ENCODE measurements at places on chromosomes 16 and 17.

- DNase-seq, result peak; percentile 78
These were observed at the start of gene HID1 for GRCh38 chr17:74972107-74972972. HID1 (minus strand) TSS chr17:74972759; CDS start chr17:74972656, 103 bp downstream.

GRCh38 chr16:73499276-73499675 lies 451.3 kb upstream of the ZFHX3 start:
- no peak for DNase-seq

GRCh38 chr16:74141015-74141414 lies 155.6 kb upstream of the PSMD7 start:
- DNase-seq, result no peak

DNA sequence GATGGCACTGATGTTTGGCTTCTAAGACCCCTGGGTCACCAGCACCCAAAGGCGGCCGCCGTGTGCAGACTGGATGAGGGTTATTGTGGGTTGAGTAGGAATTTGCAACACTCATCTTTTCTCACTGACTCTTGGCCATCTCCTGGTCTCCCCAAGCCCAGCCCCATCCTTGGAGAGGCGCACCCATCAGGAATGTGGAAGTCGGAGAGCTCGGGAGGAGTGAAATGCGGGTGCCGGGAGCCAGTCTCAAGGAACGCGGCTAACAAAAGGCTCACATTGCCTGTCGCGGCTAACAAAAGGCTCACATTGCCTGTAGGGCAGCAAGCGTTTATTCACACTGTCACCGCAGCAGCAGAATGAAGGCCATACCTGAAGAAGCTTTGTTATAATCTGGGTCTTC lies 248.6 kb downstream of the FOXL1 start:
- no peak for DNase-seq

GRCh38 chr17:74892974-74893911 lies at the start of gene FADS6:
FADS6 (minus strand) TSS chr17:74893633; CDS start chr17:74893595, 38 bp downstream.
- no peak for DNase-seq

DNA sequence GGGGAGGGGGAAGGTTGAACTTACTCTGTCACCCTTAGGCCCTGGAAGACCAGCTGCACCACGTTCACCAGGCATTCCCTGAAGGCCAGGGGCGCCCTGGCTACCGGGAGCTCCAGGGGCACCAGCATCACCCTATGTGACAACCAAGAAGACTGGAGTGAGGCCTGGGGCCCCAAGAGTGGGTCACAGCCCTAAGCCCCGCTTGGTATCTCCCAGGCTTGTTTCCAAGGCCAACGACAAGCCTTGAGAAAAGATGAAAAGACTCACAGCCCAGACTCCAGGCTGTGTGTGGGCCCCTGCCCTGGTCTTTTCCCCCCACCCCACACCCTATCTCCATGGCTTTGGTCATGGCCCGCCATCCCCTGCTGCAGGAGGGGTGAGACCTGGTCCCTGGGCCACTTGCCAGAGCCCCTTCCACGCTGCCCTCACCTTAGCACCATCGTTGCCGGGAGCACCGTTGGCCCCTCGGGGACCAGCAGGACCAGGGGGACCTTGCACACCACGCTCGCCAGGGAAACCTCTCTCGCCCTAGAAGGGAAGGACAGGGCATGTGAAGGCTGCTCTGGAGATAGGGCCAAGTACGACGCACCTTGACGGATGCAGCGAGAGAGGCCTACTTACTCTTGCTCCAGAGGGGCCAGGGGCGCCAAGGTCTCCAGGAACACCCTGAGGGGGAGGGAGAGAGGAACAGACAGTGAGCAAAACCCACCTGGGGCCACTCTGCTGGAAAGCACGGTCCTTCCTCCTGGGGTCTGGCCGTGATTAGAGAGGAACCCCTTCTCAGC lies 9.9 kb downstream of the COL1A1 start:
- no peak for DNase-seq

DNA sequence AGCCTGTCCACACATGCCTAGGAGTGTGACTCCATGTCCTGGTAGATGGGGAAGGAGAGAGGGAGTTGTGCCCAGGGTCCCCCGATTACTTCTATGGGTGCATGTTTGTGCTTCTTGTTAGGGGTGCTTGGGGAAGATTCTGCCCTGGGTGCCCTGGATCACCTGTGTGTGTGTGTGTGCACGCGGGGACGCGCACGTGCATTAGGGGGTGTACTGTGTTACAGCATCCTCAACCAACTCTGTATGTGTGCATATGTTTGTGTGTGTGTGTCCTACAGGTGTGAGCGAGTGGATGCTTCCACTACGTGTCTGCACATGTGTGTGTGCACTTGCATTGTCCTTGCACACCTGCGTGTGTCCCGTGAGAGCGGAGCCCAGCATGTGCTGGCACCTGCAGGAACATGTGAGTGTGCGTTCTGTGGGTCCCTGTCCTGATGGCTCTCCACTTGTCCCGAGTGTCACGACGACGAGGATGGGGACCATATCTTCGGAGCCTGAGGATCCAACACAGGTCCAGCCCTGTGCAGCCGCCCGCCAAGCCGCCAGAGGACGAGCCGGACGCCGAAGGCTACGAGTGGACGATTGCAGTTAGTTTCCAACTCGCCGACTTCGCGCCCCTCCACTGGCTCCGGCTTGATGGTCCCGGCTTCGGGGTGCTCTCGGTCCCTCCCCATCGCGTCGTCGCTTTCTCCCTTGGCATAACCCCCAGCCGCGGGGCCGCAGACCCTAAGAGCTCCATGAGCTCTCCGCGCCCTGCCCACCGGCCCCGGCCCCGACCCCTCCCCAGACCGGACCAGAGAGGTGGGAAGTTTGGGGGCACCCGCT lies 6.0 kb upstream of the TBC1D3B start:
- no peak for DNase-seq

- DNase-seq, result no peak
These were observed 30.4 kb downstream of the RAI1 start for GRCh38 chr17:17711641-17712162.

- no peak for DNase-seq
These were observed 14.7 kb downstream of the NXN start for GRCh38 chr17:964876-965275.

- no peak for DNase-seq
These were observed 23.5 kb downstream of the AATF start for GRCh38 chr17:36972186-36972700.

- peak; percentile 35 for DNase-seq
These were observed 67.1 kb downstream of the CLEC18A start for GRCh38 chr16:70018254-70018653.

DNA sequence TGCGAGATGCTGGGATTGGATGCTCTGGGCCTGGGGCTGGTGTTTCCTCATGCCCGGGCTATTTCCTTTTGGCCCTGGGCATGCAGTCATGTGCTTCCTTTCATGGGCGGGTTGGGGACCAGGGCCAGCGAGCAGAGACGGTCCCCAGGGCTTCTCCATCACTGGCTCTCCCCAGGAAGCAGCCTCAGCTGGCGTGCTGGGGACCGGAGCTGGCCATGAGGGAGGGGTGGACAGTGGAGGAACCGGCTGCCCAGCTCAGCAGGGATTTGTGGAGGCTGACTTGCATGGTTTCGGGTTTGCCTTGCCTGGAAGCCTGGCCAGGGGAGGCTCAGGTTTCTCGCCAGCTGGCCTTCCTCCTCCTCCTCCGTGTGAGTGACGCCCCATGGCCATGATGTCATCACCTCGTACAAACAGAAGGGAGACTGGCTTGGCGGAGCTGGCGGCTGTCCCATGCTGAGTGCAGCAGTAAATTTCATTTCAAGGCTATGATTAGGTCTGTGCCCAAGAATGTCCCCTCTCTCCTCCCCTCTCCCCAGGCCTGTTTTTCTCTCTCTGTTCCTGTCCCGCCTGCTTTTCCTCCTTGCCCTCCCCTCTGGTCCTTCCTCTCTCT lies 8.9 kb upstream of the TIMP2 start:
- DNase-seq, result peak; percentile 13

DNA sequence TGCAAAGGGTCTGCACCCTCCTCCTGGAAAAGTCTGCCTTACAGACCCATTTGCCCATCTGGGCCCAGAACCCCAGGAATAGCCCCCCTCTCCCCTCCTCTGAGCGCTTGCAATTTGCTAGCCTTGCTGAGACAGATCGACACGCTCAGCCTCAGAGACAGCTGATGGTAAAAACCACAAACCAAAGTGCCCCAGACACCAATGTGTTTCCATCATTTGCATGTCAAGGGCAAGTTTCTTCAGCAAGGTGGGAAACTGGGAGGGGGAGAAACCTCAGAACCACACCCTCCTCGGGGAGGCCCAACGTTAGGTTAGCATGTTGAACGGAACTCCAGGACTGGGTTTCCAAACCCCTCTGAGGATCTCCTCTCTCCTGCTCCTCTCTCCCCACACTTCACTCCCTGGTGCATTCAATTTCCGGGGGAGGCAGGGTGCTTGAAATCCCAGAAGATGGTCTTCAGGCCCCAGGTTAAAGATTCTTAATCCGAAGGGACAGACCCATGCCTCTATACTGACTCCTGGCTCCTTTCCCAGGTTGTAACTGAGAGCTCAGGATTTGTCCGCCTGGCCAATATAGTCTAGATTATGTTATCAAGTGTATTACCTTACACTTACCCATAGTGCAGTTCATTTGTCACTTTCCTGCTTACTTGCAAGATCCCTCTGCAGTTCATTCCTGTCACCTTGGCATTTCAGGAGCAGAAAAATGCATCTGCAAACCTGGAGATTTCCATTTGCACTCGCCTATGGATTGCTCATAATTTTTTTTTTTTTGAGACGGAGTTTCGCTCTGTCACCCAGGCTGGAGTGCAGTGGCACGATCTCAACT lies 1.3 kb upstream of the CUEDC1 start:
- peak; percentile 19 for DNase-seq

- no peak for DNase-seq
These were observed 460.8 kb upstream of the TOM1L1 start for GRCh38 chr17:54439816-54440215.

DNA sequence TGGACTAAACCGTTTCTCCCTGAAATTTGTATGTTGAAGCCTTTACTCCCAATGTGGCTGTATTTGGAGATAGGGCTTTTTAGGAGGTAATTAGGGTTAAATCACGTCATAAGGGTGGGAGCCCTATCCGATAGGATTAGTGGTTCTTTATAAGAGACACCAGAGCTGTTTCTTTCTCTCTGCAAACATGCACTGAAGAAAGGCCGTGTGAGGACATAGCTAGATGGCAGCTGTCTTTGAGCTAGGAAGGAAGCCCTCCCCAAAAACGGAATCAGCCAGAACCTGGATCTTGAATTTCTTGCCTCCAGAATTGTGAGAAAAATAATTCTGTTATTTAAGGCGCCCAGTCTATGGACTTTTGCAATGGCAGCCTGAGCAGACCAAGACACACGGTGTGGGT lies 14.1 kb downstream of the ODF4 start:
- no peak for DNase-seq

DNA sequence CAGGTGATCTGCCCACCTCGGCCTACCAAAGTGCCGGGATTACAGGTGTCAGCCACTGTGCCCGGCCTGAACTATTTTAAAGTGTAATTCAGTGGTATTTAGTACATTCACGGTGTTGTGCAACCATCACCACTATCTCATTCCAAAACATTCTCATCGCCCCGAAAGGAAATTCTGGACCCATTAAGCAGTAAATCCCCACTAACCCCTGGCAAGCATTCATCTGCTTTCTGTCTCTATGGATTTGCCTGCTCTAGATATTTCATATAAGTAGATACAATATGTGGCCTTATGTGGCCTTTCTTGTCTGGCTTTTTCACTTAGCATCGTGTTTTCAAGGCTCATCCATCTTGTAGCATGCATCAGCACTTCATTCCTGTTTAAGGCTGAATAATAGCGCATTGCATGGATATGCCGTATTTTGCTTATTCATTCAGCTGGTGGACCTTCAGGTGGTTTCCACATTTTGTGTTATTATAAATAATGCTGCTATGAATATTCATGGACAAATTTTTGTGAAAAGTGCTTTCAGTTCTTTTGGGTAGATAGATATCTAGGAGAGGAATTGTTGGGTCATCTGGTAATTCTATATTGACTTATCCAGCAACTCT lies 8.4 kb upstream of the HERPUD1 start:
- no peak for DNase-seq

DNA sequence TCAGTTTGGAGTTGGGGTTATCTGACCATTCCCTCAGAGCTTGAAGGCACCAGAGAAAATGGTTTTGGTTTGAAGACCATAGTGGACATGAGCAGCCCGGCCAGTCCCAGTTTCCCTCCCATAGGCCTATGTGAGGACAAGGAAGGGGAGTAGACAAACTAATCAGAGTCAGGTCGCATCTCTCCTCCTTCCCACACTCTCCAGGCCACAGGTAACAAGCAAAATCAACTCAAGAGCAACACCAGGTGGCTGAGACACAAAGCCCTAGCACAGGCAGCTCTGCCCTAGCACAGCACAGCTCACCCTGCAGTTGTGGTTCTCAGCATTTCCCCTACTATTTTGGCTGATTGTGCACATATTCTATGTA lies 7.2 kb downstream of the SUPT4H1 start:
- DNase-seq, result peak; percentile 80

DNA sequence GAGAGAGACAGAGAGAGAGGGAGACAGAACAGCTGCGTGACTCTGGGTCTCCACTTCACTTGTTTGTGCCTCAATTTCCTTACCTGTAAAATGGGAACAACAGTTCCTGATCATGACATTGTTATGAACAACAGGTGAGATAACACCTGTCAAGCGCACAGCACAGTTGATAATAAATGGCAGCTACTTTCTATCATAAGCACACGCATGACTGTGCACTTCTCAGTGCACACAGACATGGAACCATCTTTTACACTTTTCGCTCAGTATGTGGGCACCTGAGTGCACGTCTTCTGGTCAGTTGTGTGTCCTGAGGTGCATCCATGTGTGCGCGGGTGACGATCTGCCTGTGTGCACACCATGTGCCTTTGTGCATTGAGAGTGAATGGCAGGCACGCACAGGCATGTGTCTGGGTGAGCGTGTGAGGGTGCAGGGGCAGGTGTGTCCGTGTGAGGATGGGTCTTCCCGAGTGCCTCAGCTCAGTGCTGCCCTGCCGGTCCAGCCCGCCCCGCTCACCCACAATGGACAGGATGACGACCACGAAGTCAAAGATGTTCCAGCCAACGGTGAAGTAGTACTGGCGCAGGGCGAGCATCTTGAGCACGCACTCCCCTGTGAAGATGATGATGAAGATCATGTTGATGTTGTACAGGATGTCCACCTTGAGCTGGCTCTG lies 10.3 kb upstream of the CD79B start:
- no peak for DNase-seq

- no peak for DNase-seq
These were observed 3.4 kb downstream of the TRAF4 start for GRCh38 chr17:28747051-28747691.

DNA sequence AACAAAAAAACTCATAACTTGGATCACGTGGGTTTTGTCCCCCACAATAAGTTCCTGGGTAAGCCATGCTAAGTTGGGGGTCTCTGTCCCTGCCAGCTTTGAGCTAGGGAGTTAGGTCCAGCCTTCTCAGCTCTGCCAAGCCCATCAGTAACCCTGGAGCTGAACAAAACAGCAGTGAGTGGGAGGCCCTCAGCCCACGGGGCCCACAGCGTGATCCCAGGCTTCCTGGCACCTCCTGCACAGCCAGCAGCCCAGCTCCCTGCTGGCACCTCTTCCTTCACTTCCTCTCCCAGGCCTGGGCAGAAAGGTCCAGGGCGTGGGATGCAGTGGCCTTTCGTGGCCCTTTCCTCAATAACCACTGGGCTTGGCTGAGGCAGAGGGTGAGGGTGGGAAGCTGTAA lies 35.5 kb upstream of the CDC42EP4 start:
- DNase-seq, result no peak

GRCh38 chr17:28726226-28726626 lies at the start of gene TLCD1:
TLCD1 (minus strand) TSS chr17:28726233; CDS start chr17:28726097, 136 bp downstream.
- peak; percentile 59 for DNase-seq

Measured in CD4-positive, alpha-beta T cell treated with Interferon gamma for 1 hour (primary cell).